ENCODE measurements at places on chromosomes 4 and X.

GRCh38 chr4:105061136-105061696 is 85.5 kb upstream of the TET2 start:
- no peak for DNase-seq

- no peak for DNase-seq
These were observed 5.0 kb upstream of the SLAIN2 start for GRCh38 chr4:48336146-48336870.

DNA sequence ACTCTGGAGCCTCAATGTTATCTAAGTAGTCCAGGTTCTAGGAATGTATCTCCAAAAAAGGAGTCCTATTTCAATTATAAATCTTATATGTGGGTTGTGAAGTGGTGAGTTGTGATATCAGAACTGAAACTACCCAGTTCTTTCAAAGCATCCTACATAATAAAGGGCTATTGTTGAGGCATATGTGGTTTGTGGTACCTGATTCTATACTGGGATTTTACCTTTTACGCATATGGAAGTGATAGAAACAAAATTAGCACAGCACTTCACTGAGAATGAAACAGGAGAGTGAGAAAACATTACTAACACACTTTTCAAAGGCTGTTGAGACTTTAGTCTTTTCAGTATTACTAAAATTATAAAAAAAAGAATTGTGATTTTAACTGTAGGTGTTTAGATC is 417.7 kb upstream of the GALNT7 start:
- no peak for DNase-seq

DNA sequence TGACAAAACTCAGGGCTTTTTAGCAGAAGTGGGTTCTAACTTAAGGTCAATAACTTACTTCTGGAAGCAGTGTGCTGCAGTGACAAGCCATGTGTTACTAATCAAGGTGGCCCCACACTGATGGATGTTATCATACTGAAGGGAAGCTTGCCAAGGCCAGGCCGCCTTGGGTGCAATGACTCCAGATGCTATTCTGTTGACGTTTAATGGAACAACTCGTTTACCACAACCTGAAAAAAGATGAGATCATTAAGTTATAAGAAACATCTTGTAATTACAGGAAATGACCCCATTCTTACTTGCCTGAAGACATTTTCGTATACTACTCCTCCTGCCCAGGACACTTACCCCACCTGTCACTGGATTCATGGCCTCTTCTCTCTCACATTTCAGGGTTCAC is 38.9 kb upstream of the TMPRSS11D start:
- DNase-seq, result no peak

DNA sequence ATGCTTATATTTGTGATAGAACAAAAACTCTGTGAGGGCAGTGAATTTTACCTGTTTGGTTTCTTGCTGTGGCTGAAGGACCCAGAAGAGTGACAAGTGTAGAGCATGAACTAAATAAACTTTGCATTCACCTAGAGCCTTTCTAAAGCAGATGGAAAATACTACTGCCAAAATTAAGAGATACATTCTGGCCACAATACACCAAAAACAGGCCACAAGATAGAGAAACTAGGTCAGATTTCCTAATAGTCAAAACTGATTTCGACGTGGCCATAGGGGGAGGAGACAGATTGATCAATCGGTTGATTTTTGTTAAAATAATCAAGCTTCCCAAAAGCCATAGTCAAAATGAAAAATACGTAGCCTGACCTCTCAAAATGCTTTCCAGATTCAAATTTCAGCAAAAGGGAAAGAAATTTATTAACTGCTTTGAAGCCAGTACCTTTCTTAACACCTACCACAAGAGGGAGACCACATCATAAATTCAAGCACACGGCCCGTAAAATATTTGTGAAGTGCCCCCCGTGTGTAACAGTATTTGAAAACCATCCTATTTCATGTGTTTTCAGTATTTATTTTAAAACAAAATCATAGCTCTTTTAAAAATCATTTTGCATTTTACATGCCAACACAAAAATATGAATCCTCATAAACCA is 132.4 kb downstream of the CORIN start:
- DNase-seq, result no peak

GRCh38 chr4:147594107-147594506 is 23.1 kb upstream of the TMEM184C start:
- DNase-seq, result no peak

- DNase-seq, result no peak
These were observed 12.4 kb downstream of the SH3KBP1 start for GRCh38 chrX:19875050-19875431.

GRCh38 chr4:10260777-10261176 is 144.2 kb upstream of the WDR1 start:
- DNase-seq, result no peak

- DNase-seq, result no peak
These were observed 137.1 kb downstream of the DDX53 start for GRCh38 chrX:23136816-23137215.

DNA sequence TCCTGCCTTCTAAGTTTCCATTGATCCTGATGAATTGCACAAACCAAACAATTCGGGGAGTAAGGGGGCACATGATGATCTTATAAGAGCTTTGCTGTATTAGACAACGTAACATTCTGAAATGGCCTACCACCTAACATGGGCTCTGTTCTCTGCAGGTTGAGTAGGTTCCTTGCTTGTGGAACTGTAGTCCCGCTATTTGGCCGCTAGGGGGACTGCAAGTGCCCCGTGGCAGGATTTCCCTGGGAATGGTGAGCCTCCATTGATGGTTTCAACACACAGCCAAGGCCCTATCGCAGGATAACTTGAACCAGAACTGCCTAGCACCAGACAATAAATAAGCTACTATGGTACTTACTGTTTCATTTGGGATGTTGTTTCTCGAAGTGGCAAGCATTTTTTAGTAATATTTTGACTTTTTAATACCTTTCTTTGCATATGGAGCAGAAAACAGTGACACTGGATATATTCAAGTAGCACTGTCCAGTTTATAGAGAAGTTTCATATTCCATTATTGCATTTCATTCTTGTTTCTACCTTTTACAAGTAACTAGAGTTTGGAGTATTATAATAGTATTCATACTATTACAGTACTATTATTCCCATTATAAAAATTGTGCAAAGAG is 11.9 kb downstream of the AR start:
- peak; percentile 55 for DNase-seq

DNA sequence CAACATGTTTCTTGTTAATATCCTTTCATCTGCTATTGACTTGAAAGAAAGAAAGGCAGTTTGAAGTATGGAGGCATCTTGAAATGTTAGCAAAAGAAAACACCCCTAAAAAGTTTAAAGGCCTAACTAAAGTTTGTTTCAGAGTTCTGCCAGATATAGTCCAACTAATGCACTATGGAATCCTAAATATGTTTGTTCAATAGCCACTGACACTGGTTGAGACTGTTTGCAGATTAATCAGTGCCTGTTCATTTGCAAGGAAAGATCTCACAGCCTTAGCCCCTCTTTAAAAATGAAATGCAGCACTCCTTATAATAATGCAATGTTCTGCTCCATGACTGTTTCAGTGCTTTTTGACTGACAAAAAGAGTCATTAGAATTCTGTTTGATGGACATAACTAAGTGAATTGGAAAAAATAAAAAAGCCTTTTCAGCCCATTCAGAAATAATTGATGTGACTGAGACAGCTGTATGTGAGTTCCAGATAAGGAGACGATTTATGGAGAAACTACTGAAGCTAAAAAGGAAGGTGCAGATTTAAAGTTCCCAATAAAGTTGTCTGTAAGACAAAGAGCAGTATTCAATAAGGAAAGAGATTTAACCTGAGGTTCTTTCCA is 192.0 kb downstream of the PCDH7 start:
- no peak for DNase-seq

Data from tibial artery (tissue), 4 donors.